ENCODE measurements at places on chromosomes 6 and 20.
A peak's percentile ranks its signal among the peaks of the same experiment; 100 is the strongest.

DNA sequence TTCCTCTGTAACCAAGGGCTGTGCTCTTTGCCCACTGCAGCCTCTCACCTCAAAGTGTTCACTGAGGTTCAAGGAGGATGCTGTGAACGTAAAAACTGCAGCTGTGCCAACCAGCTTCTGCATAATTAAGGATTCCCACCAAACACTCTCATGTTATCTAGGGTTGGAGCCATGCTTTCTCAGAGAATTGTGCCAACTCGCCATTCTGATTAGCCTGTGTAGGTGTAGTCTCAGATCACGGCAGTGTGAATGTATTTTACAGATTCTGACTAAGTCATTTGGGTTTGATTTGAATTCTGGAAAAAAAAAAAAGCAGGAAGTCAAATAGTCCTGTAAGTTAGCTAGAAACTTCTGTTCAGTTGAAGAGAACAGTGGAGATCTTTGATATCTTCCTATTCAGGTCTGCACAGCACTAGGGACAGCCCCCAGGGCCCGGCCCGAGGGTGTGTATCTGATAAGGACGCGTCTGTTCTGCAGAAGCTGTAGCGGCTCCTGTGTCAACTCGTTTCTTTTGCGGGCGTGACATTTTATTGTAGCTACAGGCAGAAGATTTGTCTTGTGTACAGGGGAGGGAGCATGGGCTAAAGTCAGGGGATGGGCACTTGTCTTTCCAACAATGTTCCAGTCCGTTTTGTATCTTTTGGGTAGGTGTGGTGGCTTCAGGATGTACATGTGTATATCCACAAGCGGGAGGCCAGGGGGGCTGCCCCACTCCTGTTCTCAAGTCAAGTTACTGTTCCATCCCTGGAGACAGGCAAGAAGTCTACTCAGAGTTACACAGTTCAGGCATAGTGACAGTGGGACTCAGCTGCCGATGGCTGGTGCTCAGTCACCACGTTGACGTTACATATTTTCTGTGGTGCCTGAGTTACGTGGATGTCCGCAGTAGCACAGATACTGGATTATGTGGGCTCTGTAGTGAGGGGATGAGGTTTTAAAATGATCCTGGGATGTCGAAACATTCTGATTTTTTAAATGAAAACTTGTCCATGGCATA, 12.4 kb downstream of the IRF4 start:
- no peak for DNase-seq

GRCh38 chr20:21712443-21713059, 7.1 kb downstream of the PAX1 start:
- DNase-seq = no peak

DNA sequence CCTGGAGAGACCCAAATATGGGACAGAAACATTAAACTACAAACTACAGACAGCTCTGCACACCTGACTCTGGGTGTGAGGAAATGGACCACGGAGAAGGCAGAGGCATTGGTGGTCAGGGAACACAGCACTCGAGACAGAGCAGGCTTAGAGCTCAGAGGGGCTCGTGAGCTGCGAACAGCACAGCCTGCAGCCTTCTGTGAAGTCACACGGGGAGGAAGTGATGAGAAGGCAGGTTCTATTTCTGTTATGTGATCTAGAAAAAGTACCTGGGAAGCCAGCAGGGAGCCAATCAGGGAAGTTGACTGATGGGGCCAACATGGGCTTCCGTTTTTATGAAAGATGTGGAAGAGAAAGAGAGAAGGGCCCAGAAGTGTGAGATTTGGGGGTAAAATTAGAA, 88.9 kb upstream of the SNAP25 start:
- DNase-seq = no peak

DNA sequence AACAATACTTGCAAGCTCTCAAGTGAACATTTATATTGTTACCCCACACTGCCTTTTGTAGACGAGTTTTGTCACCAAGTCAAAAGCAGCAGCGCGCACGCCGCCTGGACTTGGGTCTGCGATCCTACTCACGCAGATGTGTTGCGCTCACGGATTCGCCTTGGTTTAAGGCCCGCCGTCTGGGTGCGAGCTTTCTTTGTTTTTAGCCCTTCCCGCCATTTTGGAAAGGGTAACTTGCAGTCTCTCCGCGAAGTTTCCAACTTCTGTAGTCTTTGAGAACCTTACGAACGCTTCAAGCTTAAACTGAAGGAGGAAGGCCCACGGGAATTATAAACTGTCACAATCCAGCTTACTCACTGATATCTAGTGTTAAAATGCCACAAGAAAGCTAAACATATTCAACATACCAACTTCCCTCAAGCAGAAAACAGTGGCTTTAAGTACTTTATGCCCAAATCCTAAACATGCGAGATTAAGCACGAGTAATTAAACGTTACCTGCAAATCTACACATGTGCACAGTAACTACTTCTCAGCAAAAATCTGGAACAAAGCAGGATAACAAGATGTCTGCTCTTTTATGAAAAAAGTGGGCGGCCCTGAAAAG, 80.4 kb upstream of the BTN3A2 start:
- DNase-seq = peak; percentile 22

- DNase-seq = no peak
Measured at GRCh38 chr6:142827369-142827768, 117.6 kb downstream of the HIVEP2 start.

DNA sequence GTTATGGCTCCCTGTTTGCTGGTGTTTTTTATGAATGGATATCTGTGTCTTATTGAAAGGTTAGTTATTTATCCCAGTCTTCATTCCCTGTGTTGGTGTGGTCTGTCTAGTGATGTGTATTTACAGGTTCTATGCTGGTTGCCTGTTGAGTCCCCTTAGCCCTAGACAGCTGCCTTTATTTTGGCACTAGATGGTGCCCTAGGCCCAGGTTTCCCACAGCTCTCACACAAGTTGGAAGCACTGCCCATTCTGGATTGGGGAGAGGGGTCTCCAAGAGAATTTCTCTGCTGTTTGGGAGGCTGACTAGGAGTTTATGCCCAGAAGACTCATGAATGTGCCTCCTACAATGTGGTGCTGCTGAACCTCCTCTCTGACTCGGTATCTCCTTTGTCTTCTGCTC, 12.4 kb downstream of the GRM1 start:
- no peak for DNase-seq

DNA sequence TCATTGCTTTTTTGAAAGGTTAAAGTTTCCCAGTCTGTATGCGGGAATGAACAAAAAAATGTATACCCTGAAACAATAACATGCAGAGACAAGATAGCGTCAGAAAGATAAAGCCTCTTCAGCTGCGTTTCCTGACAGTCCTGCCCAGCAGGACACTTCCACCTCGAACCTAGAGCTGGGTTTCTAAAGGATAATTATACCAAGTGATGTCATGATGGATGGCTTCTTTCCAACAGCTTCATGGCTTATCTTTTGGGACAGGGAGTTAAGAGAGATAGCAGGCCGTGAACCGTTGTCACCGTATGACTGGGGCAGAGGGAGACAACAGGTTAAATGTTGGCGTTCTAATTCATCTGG, 267.6 kb upstream of the SGK1 start:
- DNase-seq = no peak

DNA sequence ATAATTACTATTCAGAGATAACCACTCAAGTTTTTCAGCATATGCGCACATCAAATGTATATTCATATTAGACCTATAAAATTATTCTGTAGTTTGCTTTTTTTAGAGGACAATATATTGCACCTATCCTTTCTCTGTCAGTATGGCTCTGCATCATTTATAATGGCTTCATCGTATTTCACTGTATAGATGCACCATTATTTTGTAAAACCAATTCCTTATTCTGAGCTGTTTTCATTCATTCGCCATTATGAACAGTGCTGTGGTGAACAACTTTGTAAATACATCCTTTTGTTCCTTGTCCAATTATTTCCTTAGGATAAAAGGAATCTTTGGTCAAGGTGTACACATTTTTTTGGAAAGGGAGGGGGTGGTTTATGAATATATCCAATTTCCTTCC, 29.2 kb upstream of the BCAS4 start:
- no peak for DNase-seq

- DNase-seq = peak; percentile 54
Measured at GRCh38 chr6:54980511-54981275, 134.1 kb downstream of the FAM83B start.

DNA sequence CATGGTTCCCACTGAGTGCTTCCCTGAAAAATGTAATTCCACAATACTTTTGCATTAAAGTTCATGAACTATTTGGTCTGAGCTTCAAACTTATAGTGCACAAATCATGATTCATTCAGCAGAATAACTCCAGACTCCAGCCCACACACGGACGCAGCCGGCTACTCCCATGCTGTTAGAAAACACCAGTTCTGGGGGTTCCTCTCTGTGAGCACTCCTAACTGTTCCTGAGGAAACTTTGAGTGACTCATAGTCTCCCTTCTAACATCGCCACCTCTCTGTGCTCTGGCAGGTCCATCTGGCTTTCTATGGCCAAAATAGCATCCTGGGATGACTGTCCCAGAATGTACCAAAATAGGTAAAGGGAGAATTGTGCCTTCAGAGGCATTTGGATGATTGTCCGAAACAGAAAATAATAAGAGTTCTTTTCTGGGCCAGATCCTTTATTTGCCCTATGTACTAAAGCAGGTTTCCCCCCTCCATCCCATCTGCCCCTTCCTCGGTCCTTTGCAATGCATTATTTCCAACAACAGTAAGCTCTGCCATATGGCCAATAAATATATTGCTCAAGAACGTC, 32.3 kb upstream of the LY86 start:
- DNase-seq = peak; percentile 44

GRCh38 chr6:28940294-28940857, 16.6 kb upstream of the TRIM27 start:
- peak; percentile 66 for DNase-seq

- DNase-seq = no peak
Measured at GRCh38 chr6:16651871-16652270, 109.4 kb downstream of the ATXN1 start.

GRCh38 chr6:127832381-127832780, 68.5 kb downstream of the THEMIS start:
- no peak for DNase-seq

GRCh38 chr6:153167061-153167891, 36.2 kb upstream of the RGS17 start:
- DNase-seq = peak; percentile 62

DNA sequence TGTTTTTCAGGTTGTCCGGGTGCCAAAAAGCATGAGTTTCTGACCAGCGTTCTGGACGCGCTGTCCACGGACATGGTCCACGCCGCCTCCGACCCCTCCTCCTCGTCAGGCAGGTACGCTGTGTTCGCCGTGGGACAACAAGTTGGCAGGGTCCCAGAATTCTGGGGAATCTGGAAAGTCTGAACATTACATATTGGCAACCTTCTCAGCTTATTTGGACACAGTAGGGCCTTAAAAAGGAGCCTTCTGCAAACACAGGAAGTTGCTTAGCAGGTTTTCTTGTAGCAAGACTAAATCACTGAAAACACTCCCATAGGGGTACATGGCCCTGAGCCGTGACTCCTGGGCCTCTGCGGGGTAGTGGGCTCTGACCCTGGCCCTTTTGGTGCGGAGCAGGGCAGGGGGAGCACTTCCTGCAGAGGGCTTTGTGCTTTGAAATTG, 209.7 kb downstream of the SMOC2 start:
- no peak for DNase-seq

GRCh38 chr20:48613926-48614325, 213.9 kb downstream of the PREX1 start:
- DNase-seq = no peak

- DNase-seq = no peak
Measured at GRCh38 chr6:33000055-33000454, 9.3 kb downstream of the HLA-DOA start.

DNA sequence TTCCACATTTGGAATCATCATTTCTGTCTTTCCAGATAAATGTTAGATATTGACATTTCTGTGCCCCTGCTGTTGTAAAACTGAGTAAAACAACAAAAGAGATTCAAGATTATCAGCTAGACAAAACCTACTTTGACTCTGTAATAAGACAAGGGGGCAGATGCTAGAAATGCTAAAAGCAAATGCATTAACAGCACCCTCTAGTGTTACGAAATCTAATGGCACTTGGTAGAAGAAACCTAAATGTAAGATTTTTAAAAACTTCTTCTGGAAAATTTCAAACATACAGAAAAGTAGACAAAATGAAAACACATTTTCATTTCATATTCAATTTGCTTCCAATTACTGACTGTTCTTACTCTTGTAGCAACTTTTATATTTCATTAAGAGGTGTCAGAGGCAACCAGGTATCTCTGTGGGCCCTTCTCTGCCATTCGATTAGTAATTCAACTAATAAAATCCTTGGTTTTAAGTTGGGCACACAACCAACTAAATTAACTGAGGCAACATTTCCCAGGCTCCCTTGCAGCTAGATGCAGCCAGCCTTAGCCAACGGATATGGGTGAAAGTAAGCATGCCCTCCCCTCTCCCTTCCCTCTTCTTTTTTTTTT, 45.0 kb downstream of the SLC23A2 start:
- DNase-seq = no peak

DNA sequence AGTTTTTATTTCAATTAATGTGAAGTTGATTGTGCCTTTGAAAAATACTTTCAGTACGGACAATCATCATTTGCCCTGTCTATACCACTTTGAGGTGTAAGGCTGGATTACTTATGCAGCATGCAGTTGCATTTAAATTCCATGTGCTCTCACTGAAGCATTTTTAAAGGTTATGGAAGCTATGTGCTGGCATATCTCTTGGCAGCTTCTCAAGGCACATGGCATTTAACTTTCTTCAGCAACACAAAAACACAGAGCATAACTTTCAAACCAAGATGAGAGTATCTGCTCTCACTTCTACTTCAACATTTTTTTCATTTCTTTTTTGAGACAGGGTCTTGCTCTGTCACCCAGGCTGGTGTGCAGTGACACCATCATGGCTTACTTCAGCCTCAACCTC, 360.6 kb upstream of the RUNX2 start:
- DNase-seq = no peak

GRCh38 chr6:166625356-166625755, 1.7 kb downstream of the RPS6KA2 start:
- DNase-seq = no peak

DNA sequence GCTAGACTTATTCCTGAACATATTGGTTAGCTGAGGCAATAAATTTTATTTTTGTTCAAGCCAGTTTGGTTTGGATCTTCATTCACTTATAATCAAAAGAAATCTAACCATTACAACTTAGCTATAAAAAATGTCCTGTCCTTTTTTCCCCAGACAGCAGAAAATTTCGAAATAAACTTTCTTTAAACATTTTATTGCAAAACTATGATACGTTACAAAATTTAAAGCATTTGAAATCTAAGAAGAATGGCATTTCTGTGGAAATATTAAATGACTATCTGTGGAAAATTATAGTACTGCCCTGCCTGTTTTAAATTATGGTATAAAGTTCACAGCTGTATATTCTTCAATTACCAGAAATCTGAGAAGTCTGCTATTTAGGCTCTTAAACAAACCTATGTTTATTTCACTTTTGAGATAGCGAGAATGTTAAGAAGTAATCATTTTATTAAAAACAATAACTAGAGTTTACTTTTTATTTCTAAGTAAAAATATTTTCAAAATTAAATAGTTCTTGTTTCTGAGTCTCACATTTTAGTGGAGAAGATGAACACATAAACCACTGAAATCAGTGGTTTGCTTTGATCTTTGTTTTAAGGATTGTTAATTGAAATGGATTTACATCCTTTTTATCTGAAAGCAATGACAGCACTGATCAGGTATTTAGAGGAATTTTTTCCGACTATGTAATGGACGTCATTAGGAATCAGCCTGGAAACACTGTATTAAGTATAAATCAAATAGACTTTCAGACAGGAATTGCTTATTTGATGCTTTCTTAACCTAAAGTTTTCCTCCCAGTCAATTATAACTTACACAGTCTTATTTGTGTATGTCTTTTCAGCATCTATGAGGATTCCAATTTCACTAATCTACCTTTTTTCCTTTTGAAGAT, 553.7 kb downstream of the COL12A1 start:
- peak; percentile 55 for DNase-seq

Data from osteoblast (primary cell).